ENCODE measurements at places on chromosomes 7 and 10.
A peak's percentile ranks its signal among the peaks of the same experiment; 100 is the strongest.

- DNase-seq = no peak
These were observed 45.9 kb upstream of the ARHGAP12 start for GRCh38 chr10:31974434-31975124.

- DNase-seq = no peak
These were observed 629.7 kb upstream of the FZD8 start for GRCh38 chr10:36271627-36272340.

DNA sequence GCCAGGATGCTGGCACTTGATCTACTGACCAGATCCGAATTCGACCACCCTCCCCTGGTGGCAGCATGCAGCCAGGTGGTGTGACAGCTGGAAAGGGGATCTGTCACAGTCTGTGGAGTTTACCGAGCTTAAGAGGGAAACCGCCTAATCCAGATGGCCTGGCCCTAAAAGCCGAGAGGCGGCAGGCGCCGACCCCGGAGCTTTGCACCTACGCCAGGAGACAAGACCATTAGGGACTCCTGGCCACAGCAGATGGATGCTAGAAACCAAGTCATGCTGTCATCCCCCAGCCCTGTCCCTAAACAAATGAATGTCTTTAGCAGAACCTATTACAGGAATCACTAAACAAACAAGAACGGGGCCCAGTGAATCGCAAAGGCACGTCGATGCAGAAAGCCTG, 27.7 kb downstream of the RCC1L start:
- no peak for DNase-seq

- no peak for DNase-seq
These were observed 5.9 kb upstream of the OR2A25 start for GRCh38 chr7:144063710-144064109.

DNA sequence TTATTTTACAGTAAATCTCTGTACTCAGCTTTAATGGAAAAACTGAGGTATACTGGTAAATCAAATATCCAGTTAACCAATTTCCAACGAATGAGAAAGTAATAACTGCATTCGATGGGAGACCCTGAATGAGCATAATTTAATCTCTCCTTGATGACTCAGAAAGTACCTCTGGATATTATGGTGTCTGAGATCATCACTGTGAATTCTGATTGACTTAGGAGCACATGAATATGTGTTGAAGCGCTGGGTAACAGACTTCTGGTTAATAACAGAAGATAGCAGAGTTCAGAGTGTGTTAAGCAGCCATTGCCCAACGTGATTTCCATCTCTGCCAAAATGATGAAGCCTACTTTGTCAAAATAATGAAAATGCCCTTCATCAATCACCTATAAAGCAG, 116.6 kb downstream of the NRP1 start:
- no peak for DNase-seq

DNA sequence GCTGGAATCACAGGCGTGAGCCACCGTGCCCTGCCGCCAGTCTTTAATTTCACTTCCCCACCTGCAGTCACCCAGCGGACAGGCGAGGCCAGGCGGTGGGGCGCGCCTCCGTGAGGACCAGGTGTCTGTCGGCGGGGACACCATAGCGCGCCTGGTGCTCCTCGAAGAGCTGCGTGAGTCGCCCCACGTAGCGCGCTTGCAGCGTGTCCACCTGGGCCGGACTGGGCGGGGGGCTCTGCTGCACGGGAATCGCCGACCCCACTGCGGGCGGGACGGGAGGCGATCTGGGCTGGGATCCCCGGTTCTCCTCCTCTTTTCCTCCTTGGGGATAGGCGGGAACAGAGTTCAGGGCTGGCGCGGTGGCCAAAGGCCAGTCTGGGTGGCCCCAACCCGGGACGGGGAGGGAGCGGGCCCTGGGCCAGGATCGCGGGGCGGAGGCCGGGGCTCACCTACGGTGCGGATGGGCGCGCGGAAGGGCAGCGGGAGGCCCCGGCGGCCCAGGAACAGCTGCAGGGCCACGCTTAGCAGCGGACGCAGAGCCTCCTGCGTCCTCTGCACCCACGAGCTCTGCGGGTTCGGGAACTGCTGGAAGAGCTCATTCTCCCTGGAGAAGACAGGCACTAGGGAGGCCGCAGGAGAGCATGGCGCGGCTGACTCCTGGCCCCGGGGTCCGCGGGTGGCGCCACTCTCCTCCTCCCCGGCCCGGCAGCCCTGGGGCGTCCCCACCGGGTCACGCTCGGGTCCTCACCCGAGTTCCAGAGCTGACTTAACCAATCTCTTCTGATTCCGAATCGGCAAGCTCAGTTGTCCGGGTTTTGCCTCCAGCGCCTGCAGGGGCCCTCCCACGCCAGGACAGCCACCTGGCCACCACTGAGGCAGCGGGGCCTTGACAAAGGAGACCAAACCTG, 1.1 kb upstream of the MOGAT3 start:
- no peak for DNase-seq

GRCh38 chr7:142647749-142648148, 101.5 kb upstream of the PRSS1 start:
- no peak for DNase-seq

DNA sequence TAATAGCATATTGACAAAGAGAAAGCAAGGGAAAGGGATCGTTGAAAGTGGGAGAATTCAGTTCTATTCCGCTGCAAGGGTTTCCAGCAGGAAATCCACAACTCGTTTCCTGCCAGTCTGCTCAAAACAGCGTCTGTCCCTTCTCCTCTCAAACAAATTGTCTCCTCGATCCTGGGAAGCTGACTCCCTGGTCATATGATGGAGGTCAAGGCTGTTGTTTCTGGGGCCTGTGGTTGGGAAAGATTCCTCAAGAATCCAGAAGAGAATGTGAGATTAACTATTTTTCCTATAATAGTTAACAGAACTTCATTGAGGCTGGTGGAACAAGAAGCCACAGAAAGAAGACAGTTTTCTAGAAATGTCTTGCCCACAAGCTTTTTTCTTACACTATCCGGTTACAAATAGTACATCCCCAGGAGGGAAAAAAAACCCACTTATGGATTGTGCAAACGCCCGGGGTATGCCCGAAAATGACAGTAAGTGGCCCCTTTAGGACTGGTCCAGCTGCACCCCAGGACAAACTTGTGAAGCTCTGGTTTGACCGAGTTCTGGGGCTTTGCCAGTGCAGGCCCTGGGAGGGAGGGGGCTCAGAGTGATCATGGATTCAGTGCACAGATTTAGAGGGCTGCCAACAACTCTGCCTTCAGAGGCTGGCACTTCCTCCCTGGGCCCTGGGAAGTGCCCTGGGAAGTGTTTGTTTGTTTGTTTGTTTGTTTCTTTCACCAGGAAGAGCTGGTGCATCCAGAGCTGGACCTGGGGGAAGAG, 49.4 kb upstream of the CTBP2 start:
- DNase-seq = no peak

- DNase-seq = no peak
These were observed 162.2 kb downstream of the SH3PXD2A start for GRCh38 chr10:103692952-103693811.

GRCh38 chr10:102229810-102230263, 3.7 kb downstream of the ELOVL3 start:
- DNase-seq = peak; percentile 79

DNA sequence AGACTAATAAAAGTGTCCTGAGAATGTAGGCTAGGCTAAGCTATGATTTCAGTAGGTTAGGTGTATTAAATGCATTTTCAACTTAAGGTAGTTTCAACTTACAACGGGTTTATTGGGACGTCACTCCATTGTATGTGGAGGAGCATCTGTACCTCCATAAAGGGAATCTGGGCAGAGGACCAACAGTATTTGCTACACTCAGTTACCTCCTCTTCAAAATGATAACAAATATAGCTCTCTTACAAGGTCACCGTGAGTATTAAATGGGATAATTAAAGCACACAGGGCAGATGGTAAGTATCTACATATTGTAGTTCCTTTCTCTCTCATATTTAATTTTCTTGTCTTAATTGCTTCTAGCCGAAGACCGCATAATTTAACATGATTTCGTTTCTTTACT, 59.0 kb upstream of the FGL2 start:
- no peak for DNase-seq

GRCh38 chr7:106062521-106062931, 49.6 kb downstream of the SYPL1 start:
- DNase-seq = no peak

- DNase-seq = no peak
These were observed 19.9 kb upstream of the ZEB1 start for GRCh38 chr10:31299119-31299518.

DNA sequence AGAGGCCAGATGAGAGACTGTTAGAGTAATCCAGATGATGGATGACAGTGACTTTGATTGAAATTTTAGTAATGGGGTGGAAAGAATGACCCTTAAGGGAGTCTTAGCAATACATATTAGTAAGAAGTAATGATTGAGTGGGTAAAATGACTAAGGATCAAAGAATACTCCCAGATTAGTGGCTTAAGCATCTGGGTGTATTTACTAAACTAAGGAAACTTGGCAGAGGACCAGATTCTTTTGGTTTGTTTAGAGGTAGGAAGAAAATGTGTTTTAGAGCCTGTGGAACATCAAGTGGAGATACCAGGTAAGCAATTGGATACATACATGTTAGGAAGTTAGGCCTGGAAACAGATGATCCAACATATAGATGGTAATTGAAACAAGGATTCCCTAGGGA, 58.8 kb upstream of the ADRA2A start:
- no peak for DNase-seq

DNA sequence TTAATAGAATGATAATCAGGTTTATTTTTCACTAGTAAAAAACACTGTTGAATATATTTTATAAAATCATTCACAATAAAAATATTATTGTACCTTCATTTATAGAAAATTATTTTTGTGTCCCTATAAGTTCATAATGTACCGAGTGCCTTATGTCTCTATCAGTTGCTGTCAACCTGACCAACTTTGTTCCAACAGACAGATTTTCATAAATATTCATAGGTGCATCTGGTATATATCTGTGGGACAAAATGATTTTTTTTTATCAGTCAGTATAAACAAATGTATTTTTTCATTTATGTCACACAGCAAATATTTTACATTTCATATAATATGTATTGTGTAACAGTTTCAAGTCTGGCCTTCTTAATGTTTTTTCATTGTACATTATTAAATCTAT, 195.9 kb downstream of the HGF start:
- DNase-seq = no peak

GRCh38 chr7:76310102-76310957, 7.9 kb downstream of the HSPB1 start:
- DNase-seq = peak; percentile 47

GRCh38 chr10:71232089-71232998, 20.0 kb downstream of the UNC5B start:
- peak; percentile 76 for DNase-seq

GRCh38 chr7:71682181-71682580, 550.2 kb downstream of the GALNT17 start:
- no peak for DNase-seq

DNA sequence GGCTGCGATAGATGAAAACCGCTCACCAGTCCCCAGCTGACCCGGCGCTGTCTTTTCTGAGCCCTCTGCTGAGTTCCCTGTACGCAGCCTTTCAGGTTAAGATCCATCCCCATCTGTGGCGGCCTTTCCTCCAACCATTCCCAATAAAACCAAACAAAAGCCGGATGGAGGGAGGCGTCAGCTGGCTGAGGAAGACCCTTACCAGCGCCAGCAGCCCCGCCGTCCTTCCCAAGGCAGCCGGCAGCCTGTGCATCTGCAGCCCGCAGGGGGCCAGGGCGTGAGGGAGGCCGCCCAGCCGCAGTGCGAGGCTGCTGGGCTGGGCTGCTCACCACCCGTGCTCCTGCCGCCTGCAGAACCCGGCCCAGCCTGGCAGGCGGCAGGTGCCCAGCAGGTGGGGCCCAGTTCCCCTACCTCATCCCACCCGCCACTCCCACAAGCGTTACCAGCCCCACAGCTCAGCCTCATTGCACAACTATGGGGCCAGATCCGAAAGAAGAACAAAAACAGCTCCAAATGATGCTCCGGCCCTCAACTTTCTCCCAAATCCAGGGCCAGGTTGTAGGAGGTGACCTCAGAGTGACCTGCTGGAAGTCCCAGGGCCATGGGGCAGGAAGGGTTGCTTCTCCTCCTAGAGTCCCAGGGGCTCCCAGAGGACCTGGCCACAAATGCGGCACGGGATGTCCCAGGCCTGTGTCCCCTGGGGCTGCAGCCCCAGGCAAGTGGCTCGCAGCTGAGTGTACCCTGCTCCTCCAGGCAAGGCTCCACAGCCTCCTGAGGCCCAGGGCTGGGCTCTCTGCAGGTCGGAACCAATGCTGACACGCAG, 23.8 kb downstream of the PAPOLB start:
- peak; percentile 7 for DNase-seq

- DNase-seq = peak; percentile 17
These were observed 891.9 kb upstream of the MBL2 start for GRCh38 chr10:53664282-53665019.

GRCh38 chr10:60967260-60967659, 23.3 kb upstream of the RHOBTB1 start:
- DNase-seq = no peak

DNA sequence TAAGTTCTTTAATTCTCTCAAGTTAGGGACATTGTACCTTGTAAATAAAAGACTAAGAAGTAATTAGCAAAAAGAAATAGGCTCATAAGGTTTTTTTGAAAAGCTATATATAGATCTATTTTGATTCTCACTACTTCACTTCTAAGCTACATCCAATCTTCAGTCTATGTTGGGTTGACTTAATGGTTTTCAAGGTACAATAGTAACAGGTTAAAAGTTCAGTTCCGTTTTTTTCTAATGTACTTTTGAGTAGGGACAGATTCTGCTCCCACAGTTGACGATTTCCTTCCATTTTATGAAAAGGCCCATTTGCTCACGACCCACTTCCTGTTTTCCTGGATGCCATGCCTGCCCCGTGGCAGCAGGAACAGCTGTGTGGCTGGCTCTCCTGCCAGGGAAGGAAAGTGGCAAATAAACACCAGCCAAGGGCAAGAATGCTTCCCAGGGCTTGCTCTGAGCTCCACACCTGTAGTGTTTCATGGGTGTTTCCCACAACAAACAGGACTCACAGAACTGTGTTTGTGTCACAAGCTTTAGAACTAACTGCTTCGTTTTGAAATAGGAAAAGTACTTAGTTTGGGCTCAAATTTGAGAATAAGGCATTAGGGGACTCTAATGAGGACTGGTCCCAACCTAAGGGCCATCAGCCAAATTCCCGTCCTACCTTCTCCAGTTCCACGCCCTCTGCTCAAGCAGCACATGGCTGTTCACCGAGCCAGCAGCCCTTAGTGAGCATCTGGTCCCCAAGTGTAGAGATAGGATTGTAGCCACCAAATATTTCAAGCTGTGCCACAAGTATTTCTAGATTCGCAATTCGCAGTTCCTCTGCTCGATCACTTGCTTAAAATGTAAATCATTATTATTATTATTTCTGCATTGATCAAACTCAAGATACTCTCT, 240.7 kb downstream of the COBL start:
- no peak for DNase-seq

DNA sequence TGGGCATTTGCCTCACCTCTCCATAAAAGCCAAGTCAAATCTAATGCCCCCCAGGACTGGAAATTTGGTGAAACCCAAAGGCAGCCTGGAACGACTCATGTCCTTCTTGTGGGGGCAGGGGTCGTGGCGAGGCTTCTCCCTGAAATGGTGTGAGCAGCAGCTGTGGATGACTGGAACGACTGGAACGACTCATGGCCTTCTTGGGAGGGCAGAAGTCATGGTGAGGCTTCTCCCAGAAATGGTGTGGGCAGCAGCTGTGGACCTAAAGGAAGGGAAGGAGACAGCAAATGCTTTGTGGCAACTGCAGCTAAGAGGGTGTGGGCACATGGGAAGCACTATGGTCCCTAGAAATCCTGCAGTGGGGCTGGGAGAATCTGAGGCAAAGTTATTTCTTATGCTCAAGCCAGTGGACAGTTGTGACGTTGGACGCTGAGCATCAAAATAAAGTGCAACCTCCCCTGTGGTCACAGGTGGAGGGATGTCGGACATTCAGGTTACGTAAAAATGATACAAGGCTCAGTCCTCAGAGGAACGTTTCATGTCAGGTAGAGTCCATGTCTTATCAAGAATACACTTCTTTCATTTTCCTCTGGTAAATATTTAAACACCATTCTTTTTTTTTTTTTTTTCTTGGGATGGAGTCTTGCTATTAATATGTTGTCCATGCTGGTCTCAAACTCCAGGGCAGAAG, 107.0 kb upstream of the KIF5B start:
- DNase-seq = no peak

Data from NCI-H510A (cell line).